ENCODE measurements at places on chromosomes 16 and 17.

DNA sequence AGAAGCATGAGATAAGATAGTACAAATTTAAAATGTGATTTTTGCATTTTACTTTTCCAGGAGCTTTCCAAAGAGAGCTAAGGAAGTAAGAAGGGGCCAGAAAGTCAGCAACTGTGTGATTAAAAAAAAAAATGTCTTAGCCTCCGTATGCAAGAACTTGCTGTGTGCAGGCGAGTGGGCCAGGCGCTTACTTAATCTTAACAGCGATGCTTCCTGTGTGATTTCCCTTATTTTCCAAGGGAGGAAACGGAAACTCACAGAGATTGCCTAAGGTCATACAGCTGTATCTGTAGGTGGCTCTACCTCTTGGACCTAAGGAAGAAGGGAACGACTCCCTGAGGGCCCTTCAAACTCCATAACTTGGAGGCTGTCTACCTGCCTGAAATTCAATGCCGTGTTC, 11.1 kb downstream of the HS3ST3B1 start:
- no peak for DNase-seq

- no peak for DNase-seq
These were observed 57.9 kb downstream of the NSRP1 start for GRCh38 chr17:30174556-30174955.

DNA sequence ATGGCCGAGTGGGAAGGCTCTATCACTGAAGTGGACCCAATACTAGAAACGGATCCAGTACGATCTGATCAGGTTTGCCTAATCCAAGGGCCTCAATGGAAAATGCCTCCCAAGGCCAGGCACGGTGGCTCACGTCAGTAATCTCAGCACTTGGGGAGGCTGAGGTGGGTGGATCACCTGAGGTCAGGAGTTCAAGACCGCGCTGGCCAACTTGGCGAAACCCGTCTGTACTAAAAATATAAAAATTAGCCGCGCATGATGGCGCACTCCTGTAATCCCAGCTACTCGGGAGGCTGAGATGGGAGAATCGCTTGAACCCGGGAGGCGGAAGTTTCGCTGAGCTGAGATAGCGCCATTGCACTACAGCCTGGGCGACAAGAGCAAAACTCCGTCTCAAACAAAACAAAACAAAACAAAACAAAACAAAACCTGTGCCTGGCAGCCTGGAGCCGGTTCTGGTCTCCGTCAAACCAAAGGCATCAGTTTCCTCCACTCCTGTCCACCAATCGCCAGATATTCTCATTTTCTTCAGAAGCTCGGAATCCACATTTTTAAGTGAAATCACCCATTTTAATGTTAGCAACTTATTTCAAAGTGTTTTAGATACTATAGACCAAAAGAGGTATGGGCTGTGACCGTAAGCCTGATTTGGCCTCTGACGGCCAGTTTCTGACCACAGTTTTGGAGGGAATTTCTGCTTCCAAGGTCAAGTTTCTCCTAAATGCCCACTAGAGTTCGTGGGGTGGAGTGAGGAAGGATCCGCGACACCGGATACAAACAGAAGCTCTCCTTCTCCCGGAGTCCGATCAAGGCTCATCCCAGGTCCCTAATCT, 664 bp downstream of the NQO1 start:
- DNase-seq: no peak

DNA sequence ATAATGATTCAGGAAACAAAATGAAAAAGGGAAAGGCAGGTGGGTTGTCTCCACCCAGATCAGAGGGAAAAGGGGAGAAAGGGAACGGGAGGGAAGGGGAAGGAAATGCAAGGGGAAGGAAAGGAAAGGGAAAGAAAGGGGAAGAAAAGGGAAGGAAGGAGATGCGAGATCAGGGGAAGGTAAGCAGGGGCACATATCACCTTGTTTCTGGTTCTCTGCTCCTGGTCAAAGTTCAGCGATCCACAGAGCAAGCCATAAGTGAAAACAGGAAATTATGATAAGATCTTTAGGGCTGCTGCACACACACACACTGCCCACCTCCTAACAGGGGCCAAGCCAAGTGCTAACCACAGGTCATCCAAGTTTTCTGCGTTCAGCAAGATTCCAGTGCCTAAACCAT, 37.5 kb upstream of the GRIN2A start:
- DNase-seq: no peak

GRCh38 chr16:13118091-13118490, 216.7 kb downstream of the SHISA9 start:
- no peak for DNase-seq

DNA sequence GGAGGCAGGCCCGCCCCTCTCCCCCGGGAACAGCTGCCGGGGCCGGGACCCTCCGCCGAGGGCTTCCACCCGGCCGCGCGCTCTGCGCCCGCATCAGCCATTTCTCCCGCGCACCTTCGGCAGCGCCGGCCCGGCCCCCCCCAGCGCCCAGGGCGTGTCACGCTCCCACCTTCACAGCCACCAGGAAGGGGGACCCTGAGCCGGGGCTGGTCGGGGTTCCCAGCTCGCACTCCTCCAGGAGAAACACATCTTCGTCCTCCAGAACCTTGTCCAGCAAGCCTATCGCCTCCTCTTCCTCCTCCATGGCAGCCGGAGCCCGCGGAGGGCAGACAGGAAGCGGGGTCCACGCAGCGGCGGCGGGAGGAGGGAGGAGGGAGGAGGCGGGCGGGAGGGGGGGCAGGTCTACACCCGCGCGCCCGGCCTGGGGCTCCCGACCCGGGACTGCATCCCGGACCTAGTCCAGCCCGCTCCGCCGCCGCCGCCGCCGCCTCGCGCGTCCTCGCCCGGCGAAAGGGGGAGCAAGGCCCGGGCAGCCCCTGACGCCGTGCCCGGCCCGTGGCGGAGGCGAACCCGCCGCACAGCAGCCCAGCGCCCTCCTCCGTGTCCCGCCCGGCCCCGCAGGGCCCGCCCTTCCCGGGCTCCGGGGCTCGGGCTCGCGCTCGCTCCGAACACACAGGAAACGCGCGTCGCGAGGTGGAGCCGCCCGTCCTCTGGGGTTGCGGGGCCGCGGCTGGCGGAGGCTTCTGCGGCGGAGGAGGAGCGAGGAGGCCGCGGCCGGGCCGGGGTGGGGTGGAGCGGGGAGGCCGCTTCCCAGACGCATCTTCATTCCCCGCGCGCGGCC, 70.8 kb downstream of the ABR start:
- no peak for DNase-seq

- no peak for DNase-seq
These were observed 38.1 kb downstream of the ACSF3 start for GRCh38 chr16:89131783-89132182.

DNA sequence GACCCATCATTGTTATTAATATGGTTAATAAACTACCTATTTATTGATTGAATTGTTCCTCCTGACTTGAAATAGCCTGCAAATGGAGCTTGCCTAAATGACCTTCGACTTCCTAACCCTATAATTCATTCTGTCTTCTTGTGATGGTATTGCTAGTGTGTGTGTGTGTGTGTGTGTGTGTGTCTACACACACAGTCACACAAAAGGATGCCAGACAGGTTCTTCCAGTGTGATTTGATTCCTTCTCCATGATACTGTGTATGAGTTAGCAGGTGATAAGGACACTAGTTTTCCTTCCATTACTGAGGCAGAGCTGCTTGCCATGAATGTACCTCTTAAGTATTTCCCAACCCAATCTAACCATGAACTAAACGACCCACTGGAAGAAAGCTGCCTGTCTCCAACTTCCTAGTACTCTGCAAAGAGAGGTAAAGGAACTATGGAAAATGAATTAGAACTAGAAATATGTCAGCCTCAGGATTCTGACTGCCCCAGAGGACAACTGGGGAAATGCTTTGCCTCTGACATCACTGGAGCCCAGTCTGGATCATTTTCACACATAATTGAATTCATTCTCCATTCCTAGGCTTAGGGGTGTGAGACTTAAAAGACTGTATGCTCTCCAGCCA, 3.5 kb upstream of the CDC6 start:
- peak; percentile 62 for DNase-seq

DNA sequence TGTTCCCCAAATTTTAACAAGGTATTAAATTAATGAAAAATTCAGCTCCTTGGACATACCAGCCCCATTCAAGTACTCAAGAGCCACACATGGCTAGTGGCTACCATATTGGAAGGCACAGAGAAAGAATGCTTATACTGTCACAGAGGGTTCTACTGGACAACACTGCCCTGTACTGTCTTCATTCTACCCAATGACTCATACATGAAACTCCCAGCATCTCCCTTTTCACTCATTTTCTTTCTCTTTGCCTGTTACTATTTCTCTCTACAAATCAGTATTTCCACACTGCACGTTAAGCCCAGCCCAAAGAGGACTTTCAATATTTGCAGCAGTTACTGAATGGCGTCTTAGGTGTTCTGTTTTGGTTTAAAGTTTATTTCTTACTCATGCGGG, 72.1 kb upstream of the RCVRN start:
- no peak for DNase-seq

DNA sequence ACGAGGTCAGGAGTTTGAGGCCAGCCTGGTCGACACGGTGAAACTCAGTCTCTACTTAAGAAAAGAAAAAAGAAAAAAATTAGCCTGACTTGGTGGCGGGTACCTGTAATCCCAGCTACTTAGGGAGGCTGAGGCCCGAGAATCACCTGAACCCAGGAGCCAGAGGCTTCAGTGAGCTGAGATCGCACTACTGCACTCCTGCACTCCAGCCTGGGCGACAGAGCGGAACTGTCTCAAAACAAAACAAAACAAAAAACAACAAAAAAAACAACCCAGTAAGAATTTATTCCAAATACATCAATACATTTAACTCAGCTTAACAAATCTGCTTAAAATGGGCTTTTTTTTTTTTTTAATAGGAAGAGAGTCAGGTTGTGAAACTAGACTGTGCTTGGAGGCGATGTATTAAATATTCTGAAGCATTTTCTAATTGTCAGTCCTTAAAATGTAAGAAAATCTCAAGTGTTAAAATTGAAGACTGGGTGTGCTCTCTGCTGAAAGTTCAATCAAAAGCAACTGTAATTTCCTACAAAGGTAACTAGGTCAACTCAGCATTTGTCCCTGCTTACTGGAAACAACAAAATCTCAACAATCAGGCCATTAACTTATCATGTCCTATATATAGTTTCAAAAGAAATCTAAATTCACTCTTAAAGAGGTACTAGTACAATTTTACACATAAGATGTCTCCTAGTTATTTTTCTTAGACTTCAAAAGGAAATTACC, 23.2 kb downstream of the KANSL1 start:
- no peak for DNase-seq

DNA sequence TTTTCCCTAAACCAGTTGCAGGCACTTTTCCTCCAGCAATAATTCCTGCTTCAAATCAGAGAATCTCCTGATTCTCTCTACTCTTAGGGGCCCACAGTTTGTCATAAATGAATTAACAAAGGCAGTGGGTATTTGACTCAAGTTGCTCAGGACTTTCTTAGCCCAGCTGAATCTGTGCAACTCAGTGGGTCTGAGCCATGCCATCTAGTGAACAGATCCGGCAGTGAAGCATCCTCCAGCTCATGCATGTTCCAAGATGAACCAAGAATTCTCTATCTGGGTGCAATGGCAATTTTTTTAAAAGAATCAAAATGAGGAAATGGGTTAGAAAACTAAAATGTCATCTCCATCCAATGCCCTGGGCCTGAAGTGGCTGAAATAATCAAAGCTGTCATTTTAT, 575.2 kb upstream of the CDH11 start:
- no peak for DNase-seq

- DNase-seq: no peak
These were observed 1.4 kb upstream of the SUPT4H1 start for GRCh38 chr17:58353389-58353825.

- no peak for DNase-seq
These were observed 6.2 kb downstream of the BRCA1 start for GRCh38 chr17:43118679-43119615.

DNA sequence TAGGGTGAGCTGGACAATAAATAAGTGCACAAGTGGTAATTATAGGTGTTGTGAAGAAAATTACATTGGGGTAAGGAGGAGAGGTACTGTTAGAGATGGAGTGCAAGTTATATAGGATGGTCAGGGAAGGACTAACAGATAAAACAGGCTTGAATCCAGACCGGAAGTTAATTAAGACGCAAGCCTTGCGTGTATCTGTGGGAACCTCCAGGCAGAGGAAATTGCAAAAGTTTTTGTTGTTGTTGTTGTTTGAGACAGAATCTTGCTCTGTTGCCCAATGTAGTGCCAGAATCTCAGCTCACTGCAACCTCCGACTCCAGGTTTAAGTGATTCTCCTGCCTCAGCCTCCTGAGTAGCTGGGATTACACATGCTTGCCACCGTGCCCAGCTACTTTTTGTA, 2.4 kb upstream of the ZNF18 start:
- DNase-seq: no peak

GRCh38 chr17:62855156-62855555, 47.0 kb upstream of the MARCHF10 start:
- no peak for DNase-seq

DNA sequence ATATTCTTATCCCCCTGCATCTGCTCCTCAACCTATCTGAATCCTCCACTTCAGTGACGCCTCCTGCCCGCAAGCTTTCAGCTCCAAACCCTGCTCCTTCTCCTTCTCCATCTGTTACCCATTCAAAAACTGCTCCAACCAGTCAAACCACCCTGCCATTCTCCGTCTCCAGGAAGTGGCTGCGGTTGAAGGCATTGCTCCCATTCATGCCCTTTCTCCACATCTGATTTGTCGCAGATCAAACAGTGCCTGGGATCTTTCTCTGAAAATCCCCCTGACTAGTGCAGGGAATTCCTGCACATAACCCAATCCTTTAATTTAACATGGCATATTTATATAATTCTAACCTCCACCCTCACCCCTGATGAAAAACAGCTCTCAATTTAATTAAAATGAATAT, 56.3 kb downstream of the SLFN5 start:
- DNase-seq: no peak

- no peak for DNase-seq
These were observed 73.2 kb downstream of the AIPL1 start for GRCh38 chr17:6361733-6362132.

DNA sequence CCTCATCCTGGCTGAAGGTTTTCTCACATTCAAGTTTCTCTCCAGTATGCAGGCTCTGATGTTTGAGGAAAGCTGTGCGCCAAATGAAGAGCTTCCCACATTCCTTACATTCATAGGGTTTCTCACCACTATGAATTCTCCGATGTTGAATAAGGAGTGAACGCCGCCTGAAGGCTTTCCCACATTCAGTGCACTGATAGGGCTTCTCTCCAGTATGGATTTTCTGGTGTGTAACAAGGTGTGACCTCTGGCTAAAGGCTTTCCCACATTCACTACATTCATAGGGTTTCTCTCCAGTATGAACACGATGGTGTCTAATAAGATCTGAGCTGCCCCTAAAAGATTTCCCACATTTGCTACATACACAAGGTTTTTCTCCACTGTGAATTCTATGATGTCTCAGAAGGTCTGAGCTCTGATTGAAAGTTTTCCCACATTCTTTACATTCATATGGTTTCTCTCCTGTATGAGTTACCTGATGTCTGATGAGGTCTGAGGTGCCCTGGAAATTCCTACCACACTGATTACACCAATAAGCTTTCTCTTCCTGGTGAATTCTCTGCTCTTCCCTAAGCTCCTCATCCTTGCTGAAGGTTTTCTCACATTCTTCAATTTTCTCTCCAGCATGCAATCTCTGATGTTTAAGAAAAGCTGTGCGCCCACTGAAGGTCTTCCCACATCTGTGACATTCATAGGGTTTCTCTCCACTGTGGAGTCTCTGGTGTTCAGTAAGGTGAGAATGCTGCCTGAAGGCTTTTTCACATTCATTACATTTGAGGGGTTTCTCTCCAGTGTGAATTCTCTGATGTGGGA, 8.9 kb downstream of the ZNF594 start:
- no peak for DNase-seq

GRCh38 chr16:17829811-17830210, 359.1 kb upstream of the XYLT1 start:
- DNase-seq: no peak

- DNase-seq: no peak
These were observed 96.9 kb downstream of the ADCY9 start for GRCh38 chr16:4019371-4019791.

Data from fibroblast of skin of left biceps (primary cell).